ENCODE measurements at places on chromosomes 2 and 18.

- no peak for DNase-seq
Observed at GRCh38 chr2:191661097-191661924, 16.6 kb upstream of the NABP1 start.

GRCh38 chr2:96876269-96877041, 6.6 kb upstream of the SEMA4C start:
- DNase-seq = no peak

GRCh38 chr2:116952254-116952653, 862.2 kb upstream of the DDX18 start:
- no peak for DNase-seq

DNA sequence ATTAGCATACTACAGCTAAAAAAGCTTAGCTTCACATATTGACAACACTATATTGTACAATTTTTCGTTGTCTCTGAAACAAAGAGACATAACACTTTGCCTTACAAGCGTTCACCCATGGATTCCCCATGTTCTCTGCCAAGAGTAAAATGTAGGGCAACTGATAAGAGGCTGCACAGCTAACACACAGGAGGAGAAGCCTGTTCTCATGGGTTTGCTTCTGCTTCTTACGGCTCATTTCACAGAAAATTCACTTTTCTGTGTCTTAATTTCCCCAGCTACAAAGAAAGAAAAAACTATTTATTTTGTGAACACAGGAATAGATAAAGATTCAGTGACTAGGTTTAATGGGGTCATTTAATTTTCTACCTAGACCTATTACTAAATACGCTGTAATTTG, 182.8 kb upstream of the DLGAP1 start:
- DNase-seq = no peak

DNA sequence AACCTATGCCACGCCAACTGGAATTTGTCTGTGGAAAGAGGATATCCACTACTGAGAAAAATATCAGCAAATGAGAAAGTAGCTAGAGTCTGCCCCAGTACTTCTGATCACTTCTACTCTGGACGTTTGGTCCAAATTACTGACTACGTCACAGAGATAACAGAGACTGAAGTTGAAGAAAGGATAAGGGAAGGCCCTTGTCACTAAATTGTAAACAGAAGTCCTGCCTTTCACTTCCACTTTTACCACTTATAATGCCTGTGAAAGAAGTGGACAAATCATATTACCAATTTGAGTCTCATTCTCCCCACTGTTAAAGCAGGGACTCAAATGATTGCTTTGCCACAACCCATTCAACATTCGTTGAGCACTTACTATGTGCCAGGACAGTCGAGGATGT, 173.9 kb upstream of the ERBB4 start:
- DNase-seq = no peak

GRCh38 chr2:140348826-140349225, 1568.6 kb upstream of the NXPH2 start:
- DNase-seq = no peak

DNA sequence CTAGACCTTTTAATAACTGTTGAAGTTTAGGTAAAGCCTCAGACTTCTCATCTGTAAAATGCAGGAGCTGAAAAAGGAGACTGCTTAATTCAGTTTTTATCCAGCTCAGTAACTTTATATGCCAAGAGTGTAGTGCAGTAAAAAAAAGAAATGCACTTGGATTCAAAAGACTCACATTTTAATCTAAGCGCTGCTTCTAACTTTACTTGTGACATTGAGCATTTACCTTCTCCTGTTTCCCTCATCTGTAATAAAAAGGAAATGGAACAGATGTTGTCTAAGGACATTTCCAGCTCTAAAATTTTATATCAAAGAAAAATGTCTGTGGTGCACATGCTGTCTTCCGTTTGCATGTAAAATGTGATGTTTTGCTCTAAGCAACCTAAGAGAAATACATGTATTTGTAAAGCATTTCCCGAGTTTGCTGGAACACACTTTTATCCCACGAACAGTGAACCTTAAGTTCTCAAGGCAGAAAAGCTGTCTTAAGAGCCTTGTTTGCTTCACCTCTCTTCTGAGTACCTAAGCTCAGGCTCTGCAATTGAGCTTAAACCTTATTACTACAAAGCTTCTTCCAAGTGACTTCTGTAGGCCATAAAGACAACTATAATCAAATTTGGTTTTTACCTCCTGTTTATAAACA, 24.2 kb upstream of the TANK start:
- no peak for DNase-seq

DNA sequence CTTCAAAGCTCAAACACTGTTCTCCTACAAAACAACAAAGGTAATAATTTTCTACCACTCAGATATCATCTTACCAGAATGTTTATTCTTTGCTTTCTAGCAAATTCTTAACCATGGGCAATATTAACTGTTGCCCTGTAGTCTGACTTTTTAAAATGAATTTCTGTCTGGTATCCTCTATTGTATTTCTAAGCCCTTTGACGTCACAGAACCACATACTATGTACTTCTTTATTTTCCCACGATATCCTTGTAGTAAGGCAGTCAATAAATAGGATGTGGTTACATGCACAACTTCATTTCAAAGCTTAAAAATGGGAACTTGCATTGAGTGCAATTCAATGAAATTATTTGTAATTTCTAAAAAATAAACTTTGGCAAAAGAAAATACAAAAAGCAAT, 58.7 kb downstream of the THADA start:
- DNase-seq = peak; percentile 53
